ENCODE measurements at places on chromosomes 6 and 20. TPM values are rescaled to one million over a fixed set of nuclear protein-coding genes. Genes with fewer than 3 reads are reported as not detected.
A peak's percentile ranks its signal among the peaks of the same experiment; 100 is the strongest.

DNA sequence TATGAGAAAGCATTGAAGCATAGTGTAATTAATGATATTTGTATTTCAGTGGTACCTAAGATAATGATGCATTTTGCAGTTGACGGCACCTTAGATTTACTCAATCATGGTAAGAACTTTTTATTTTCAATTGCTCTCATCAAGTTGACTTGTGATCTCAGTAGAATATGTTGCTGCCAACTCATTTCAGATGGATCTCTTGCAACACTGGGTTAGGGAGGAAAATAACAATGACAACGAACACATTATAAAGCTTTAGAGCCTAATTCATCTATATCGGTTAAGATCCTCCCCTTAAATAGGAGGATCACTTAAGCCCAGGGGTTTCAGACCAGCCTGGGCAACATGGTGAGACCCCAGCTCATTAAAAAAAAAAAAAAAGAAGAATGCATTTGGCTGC lies 18.0 kb upstream of the TBC1D22B start:
- no peak for DNase-seq
- H3K4me3 ChIP-seq, result no peak overlapping the region
- peak overlapping the region; percentile 100 for H3K27ac ChIP-seq
- H3K4me1 ChIP-seq, result peaks cover 64% of the 10 kb centered on the region

DNA sequence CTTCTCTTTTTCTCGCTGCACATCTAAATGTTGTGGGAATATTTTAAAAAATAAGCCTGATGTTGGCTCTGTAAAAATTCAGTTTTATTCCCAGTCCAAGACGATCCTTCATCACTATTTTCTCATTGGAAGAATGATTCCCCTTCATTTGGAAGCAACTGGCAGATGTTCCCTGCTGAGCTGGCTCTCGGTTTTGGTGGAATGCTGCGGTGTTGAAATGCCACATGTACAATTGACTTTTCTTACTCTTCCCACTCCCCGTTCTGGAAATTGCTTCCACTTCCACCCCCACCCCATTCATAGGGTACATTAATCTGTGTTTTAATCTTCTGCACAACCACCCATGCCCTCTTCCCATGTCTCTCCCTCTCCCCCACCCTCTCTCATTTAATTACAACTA lies 496.3 kb upstream of the MAP3K7 start:
- no peaks in the 10 kb centered on the region for H3K36me3 ChIP-seq
- no peak for DNase-seq
- H3K4me3 ChIP-seq, result no peak overlapping the region
- H3K27me3 ChIP-seq, result no peaks in the 10 kb centered on the region
- peaks cover 35% of the 10 kb centered on the region for H3K4me1 ChIP-seq
- H3K27ac ChIP-seq, result peak overlapping the region; percentile 70

The PNLDC1 gene
- not detected for total RNA-seq

- H3K27ac ChIP-seq, result no peak overlapping the region
- H3K4me1 ChIP-seq, result no peaks in the 10 kb centered on the region
- peaks cover 46% of the 10 kb centered on the region for H3K27me3 ChIP-seq
- peaks cover 1% of the 10 kb centered on the region for H3K36me3 ChIP-seq
- H3K4me3 ChIP-seq, result no peak overlapping the region
Observed at GRCh38 chr6:106702046-106702445, 72.7 kb downstream of the QRSL1 start.

GRCh38 chr6:152136449-152136825 lies 329.0 kb downstream of the ESR1 start:
- no peaks in the 10 kb centered on the region for H3K27me3 ChIP-seq
- H3K27ac ChIP-seq, result no peak overlapping the region
- no peaks in the 10 kb centered on the region for H3K4me1 ChIP-seq
- no peak overlapping the region for H3K4me3 ChIP-seq

GRCh38 chr6:107655245-107655644 lies 165.3 kb downstream of the SOBP start:
- no peak for DNase-seq
- no peaks in the 10 kb centered on the region for H3K27me3 ChIP-seq
- no peak overlapping the region for H3K4me3 ChIP-seq
- no peak overlapping the region for H3K27ac ChIP-seq
- no peaks in the 10 kb centered on the region for H3K36me3 ChIP-seq

DNA sequence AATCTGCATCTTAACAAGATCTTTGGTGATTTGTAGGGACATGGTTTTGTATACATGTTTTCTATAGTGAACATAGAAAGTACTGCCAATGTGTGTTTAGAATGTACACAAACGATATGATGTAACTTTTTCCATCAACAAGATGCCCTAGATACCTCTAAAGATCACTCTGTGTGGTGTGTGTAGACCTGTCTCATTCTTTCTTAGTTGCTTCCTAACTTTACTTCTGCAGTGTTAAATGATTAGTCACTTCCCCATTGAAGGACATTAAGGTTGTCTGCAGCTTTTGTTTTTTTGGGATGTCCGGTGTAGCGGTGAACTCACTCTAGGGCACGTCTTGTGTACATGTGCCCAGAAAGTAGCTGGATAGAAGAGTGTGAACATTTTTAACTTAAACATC lies 35.9 kb downstream of the CDYL start:
- H3K27me3 ChIP-seq, result no peaks in the 10 kb centered on the region
- no peak for DNase-seq
- H3K27ac ChIP-seq, result no peak overlapping the region
- H3K4me1 ChIP-seq, result peaks cover 61% of the 10 kb centered on the region
- H3K36me3 ChIP-seq, result no peaks in the 10 kb centered on the region
- H3K4me3 ChIP-seq, result no peak overlapping the region

The CCN6 gene
- total RNA-seq, result not detected

- DNase-seq, result no peak
- peaks cover 43% of the 10 kb centered on the region for H3K4me1 ChIP-seq
- no peaks in the 10 kb centered on the region for H3K27me3 ChIP-seq
- H3K36me3 ChIP-seq, result no peaks in the 10 kb centered on the region
Observed at GRCh38 chr6:52590152-52590891, 13.5 kb upstream of the TRAM2 start.

The GSTA4 gene
- 30.9 TPM for total RNA-seq

- H3K27me3 ChIP-seq, result peaks cover 42% of the 10 kb centered on the region
- H3K4me1 ChIP-seq, result peaks cover 3% of the 10 kb centered on the region
- H3K27ac ChIP-seq, result no peak overlapping the region
- H3K36me3 ChIP-seq, result no peaks in the 10 kb centered on the region
- DNase-seq, result no peak
- H3K4me3 ChIP-seq, result no peak overlapping the region
Observed at GRCh38 chr6:88369262-88369661, 203.1 kb upstream of the CNR1 start.

DNA sequence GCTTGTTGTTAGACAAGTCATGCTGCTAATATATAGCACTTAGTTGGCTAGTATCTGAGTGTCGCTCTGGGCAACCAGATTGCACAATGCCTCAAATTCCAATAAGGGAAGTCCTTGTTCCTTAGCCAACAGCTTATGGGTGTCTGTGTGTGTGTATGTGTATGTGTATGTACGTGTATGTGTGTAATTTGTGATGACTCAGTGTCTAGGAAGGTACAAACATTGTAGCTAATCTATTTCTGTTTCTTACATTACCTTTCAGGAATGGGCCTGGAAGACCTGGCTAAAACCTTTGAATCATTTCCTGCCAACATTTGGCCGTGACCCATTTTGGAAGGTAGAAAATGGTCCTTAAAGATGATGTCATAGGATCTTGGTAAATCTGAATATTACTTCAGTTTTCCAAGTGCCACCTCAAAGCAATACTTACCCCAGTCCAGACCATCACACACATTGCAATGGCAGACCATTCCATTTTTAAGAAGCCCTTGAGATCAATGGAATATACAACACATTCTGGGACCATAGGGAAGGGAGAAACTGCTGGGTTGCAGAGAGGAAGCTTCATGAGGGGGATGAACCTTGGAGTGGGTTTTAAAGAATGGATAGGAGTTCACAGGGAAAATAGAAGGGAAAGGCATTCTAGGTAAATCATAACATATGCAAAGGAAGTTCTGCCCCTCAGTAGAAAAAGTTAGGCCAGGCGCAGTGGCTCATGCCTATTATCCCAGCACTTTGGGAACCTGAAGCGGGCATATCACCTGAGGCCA lies 25.1 kb downstream of the NEDD9 start:
- no peak for DNase-seq
- peak overlapping the region; percentile 96 for H3K27ac ChIP-seq
- H3K4me3 ChIP-seq, result peak overlapping the region; percentile 13
- peaks cover 17% of the 10 kb centered on the region for H3K36me3 ChIP-seq
